ENCODE measurements at places on chromosomes 1 and 21.

DNA sequence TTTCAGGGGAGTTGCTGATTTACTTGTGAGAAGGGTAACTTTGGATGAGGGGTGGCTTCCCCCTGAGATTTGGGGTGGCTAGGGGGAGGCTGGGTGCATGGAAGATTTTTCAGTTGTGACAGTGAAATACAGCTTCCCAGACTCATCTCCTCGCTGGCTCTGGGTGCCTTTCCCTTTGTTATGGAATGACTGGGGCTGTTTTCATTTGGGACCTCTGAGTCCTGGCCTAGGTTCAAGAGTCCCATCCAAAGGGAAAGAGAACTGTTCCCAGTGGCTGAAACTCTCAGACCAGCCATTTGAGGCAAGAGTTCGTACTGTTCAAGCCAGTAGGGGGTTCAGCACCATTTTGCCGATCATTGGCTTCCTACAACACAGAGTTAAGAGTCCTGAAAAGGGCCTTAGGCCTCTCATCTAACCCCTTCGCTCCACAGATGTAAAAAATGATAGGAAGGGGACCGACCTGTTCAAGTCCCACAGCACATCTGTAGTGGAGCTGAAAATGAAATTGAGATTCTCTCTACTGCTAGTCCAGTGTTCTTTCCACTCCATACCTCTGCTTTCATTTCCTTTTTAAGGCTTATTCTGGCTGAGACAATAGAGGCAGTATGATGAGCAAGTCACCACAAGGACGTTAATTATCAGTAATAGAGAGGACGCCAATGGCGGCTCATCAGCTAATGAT is 958 bp downstream of the DDR2 start:
- no peak for DNase-seq

GRCh38 chr1:202791077-202791747 is 17.0 kb downstream of the KDM5B start:
- no peak for DNase-seq

GRCh38 chr1:97989094-97989680 is 68.4 kb upstream of the DPYD start:
- DNase-seq: no peak

- DNase-seq: no peak
These were observed 10.4 kb downstream of the MGST3 start for GRCh38 chr1:165641231-165641987.

DNA sequence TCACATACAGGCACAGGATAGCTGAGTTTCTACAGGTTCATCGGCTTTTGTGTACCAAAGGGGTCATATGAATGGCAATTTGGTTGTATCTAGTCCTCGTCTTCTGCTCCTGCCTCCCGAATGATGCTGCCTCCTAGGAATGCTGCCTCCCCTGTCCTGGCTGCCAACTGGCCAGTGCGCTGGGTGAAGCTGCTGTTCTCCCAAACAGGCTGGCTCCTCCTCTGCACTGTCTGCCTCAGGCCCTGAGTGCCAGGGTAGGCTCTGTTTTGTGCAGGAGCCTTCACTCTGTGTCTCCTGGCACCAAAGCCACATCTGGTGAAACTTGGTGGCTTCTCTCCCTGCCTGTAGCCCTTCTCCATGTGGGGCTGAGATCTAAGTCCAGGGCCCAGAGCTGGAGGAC is 60.3 kb downstream of the RHOU start:
- no peak for DNase-seq
